ENCODE measurements at places on chromosomes 3 and 15.
A peak's percentile ranks its signal among the peaks of the same experiment; 100 is the strongest.

- DNase-seq, result no peak
Observed at GRCh38 chr3:16207031-16207430, 32.6 kb downstream of the GALNT15 start.

GRCh38 chr15:93028632-93029213, 60.3 kb downstream of the RGMA start:
- peak; percentile 66 for DNase-seq

- no peak for DNase-seq
Observed at GRCh38 chr15:95304947-95305400, 1025.5 kb upstream of the NR2F2 start.

- DNase-seq, result no peak
Observed at GRCh38 chr15:89115547-89115946, 27.3 kb downstream of the ABHD2 start.

- no peak for DNase-seq
Observed at GRCh38 chr3:38515367-38515766, 19.2 kb downstream of the EXOG start.

All from type B pancreatic cell (in vitro differentiated cells).